PC-3 (cell line): ENCODE measurements at places on chromosomes 7 and 10.
A peak's percentile ranks its signal among the peaks of the same experiment; 100 is the strongest.

- 0 out of 2 replicates have a peak, but pooled peaks cover 2% of the 10 kb centered on the region for H3K4me1 ChIP-seq
- DNase-seq: no peak
- no peak overlapping the region for H3K27ac ChIP-seq
- peaks cover 28% of the 10 kb centered on the region for H3K36me3 ChIP-seq
- no peak overlapping the region for H3K4me3 ChIP-seq
These were observed 162.4 kb downstream of the ARID5B start for GRCh38 chr10:62063795-62064472.

DNA sequence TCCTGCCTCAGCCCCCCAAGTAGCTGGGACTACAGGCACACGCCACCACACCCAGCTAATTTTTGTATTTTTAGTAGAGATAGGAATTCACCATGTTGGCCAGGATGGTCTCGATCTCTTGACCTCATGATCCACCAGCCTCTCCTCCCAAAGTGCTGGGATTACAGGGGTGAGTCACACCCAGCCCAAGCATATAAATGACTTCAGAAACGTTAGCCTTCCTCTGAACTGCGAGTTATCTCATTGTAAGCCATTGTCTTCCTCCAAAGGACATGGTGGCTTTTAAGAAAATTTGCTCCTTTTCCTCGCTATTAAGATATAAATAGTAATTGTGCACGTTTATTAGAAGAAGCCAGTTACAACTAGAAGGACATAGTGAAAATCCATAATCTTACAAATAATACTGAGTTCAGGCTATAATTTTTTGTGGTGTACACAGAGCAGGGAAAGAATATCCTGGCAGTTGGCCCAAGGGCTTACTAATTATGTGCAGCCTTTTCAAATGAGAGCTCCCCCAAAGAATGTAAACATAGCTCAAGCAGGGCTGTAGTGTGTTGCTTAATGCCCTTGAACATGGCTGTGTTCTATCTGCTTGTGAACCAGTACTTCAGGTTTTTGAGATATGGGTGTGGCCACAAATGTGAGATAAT lies 495.8 kb downstream of the PARD3 start:
- peak; percentile 100 for DNase-seq
- H3K27ac ChIP-seq: peak overlapping the region; percentile 41
- H3K4me3 ChIP-seq: no peak overlapping the region
- peaks cover 9% of the 10 kb centered on the region; the same call in 1 of the 2 replicates for H3K36me3 ChIP-seq
- peaks cover 34% of the 10 kb centered on the region for H3K4me1 ChIP-seq
- no peaks in the 10 kb centered on the region for H3K27me3 ChIP-seq

DNA sequence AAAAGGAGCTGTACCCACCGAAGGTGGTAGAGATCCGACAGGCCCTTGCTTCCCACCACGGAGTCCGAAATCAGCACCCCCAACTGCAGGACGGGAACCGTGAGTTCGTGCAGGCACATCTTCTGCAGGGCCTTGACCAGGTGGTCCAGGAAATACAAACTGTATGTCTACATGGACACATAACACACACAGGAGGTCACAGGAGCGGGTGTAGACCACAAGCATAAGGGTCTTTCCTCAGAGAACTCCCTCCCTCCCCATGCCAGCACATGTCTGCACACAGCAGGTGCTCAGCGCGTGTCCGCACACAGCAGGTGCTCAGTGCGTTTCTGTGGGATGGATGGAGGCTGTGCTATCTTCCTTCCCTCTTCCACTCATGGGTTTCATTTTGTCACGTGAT lies 69.7 kb downstream of the CFAP46 start:
- H3K4me1 ChIP-seq: no peaks in the 10 kb centered on the region
- H3K27ac ChIP-seq: no peak overlapping the region
- H3K4me3 ChIP-seq: no peak overlapping the region
- H3K36me3 ChIP-seq: no peaks in the 10 kb centered on the region

DNA sequence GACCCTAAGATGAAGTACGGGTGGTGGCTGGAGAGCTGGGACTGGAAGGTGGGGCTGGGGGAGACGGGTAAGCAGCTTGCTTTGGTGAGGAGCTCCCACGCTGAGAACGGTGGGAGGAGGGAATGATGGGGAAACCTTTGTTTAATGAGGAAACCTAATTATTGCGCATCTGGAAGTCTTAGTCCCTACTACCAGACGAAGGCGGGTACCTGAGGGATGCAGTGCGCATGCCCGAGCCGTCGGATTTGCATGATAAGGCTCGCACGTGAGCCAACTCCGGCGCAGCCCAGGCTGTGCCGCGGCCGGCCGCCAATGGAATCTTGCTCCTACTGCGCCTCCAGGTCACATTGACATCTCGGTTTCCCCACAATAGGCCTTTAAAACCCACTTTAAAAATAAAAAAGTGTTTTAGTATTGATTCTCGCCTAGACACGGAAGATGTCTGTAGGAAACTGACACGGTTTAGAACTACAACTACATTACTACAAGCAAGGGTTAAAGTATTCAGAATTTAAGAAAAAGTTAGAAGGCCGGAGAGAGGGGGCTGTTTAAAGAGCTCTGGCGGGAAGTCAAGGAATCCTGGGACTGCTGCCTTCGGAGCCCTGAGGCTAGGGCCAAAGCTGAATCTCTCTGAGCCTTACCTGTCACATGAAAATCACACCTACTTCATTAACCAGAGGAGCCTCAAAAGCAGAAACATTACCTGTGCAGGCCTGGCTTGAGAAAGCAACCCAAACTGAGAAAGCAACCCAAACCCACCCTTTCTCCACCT lies 12.1 kb upstream of the DLX6 start:
- no peak for DNase-seq
- no peaks in the 10 kb centered on the region for H3K4me1 ChIP-seq
- H3K27ac ChIP-seq: no peak overlapping the region
- H3K27me3 ChIP-seq: peaks cover 25% of the 10 kb centered on the region
- no peaks in the 10 kb centered on the region for H3K36me3 ChIP-seq
- no peak overlapping the region for H3K4me3 ChIP-seq

DNA sequence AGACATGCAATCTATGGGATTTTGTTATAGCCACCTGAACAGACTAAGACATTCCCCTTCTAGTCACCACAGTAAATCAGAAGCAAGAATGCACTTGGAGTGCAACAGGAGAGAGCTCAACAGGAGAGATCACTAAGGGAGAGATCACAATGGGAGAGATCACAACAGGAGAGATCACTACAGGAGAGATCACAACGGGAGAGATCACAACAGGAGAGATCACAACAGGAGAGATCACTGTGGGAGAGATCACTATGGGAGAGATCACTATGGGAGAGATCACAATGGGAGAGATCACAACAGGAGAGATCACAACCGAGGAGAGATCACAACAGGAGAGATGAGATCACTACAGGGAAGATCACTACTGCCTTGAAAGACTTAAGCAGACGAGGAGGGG lies 238.5 kb upstream of the PITRM1 start:
- DNase-seq: no peak
- no peaks in the 10 kb centered on the region for H3K36me3 ChIP-seq
- H3K4me1 ChIP-seq: no peaks in the 10 kb centered on the region
- H3K4me3 ChIP-seq: no peak overlapping the region
- H3K27ac ChIP-seq: no peak overlapping the region
